Activated CD8-positive, alpha-beta T cell treated with anti-CD3 and anti-CD28 coated beads for 36 hours (primary cell): ENCODE measurements at places on chromosomes 1 and 21. TPM values are rescaled to one million over a fixed set of nuclear protein-coding genes. Genes with fewer than 3 reads are reported as not detected.

CD1E gene
- total RNA-seq = not detected

LRIG2 gene
- 7.2 TPM for total RNA-seq

- no peak for DNase-seq
Observed at GRCh38 chr1:200281201-200281835, 128.5 kb downstream of the ZNF281 start.

ANKRD34A gene
- 7.7 TPM for total RNA-seq

OR2T29 gene
- total RNA-seq = not detected

DNA sequence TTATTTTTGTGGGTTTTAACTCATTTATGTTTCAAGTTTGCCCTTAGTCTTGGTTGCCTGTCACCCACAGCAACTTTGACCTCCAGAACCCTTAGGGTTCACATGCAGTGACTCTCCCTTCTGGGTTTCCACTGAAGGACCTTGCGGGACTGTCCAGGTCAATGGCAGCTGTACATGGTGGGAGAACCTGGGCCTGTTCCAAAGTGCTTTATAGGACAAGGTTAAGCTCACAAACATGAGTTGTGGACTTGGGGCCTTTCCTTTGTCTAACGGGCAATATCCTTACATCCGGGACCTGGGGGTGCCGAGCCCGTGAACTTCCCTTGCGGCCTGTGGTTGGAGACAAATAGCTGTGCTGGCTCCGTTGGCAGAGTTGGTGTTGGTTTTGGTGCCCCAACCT is 77.8 kb downstream of the CD58 start:
- DNase-seq = no peak

- DNase-seq = no peak
Observed at GRCh38 chr1:19014765-19015164, 58.3 kb upstream of the IFFO2 start.

- DNase-seq = no peak
Observed at GRCh38 chr21:42627527-42628289, 25.7 kb upstream of the PDE9A start.

DNA sequence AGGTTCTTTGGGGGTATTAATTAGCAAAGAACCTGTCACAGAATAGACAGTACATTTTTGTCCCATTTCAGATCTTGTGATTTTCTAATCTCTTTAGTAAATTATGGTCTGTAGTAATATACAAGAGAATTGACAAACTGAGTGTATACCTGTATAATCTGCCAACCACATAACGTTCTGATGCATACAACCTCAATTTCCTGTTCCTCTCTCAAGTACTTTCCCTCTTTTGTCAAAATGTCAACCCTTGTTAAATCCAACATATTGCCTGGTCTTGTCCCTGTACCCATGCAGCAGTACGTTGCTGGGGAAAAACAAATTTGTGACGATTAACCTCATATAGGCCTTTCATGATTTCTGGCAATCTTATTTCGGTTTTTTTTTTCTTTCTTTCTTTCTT is 1.1 kb downstream of the ARV1 start:
- DNase-seq = no peak

PLA2G2C gene
- total RNA-seq = 0.29 TPM

PTPRU gene
- 0.74 TPM for total RNA-seq

GRCh38 chr1:242569867-242570266 is 45.4 kb upstream of the PLD5 start:
- DNase-seq = no peak

GRCh38 chr1:214441119-214441518 is 110.3 kb downstream of the PTPN14 start:
- no peak for DNase-seq
